Activated CD8-positive, alpha-beta T cell treated with anti-CD3 and anti-CD28 coated beads for 36 hours (primary cell): ENCODE measurements at places on chromosomes 3 and 15. TPM values are rescaled to one million over a fixed set of nuclear protein-coding genes. Genes with fewer than 3 reads are reported as not detected.

DNA sequence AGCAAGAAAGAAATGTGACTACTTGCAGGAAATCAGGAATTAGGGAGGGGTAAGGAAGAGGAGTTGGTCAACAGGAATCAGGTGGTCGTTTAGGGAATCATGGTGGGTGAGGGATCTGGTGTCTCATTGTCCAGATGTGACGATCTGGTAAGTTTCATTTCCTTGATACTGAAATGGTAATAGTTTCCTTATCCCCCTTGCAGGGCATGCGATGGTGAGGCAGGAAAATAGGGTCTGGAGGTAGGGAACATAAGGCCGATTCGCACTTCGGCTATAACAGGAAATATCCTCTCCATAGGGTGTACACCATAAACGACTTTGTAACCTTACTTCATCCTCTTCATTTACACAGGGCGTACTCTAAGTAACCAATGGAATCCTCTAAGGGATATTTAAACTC lies 574 bp upstream of the LRRC34 start:
- H3K4me3 ChIP-seq, result peak overlapping the region; percentile 81
- peaks cover 24% of the 10 kb centered on the region for H3K4me1 ChIP-seq
- no peak for DNase-seq
- peak overlapping the region; percentile 92 for H3K27ac ChIP-seq
- H3K27me3 ChIP-seq, result peaks cover 3% of the 10 kb centered on the region
- peaks cover 6% of the 10 kb centered on the region for H3K36me3 ChIP-seq

MKRN3 gene
- 1.6 TPM for total RNA-seq

GRCh38 chr15:27201425-27201824 lies 230.4 kb downstream of the GABRG3 start:
- H3K4me1 ChIP-seq, result no peaks in the 10 kb centered on the region
- no peak overlapping the region for H3K27ac ChIP-seq
- DNase-seq, result no peak
- no peaks in the 10 kb centered on the region for H3K36me3 ChIP-seq
- H3K27me3 ChIP-seq, result no peaks in the 10 kb centered on the region

- H3K36me3 ChIP-seq, result peaks cover 3% of the 10 kb centered on the region
- H3K27me3 ChIP-seq, result no peaks in the 10 kb centered on the region
- H3K4me1 ChIP-seq, result peaks cover 45% of the 10 kb centered on the region
- DNase-seq, result peak; percentile 87
- peak overlapping the region; percentile 93 for H3K27ac ChIP-seq
Measured at GRCh38 chr15:52261498-52262242, 33.9 kb downstream of the MYO5C start.

TMEM207 gene
- total RNA-seq, result not detected

ZMAT3 gene
- total RNA-seq, result 15.9 TPM

PPP1R14D gene
- total RNA-seq, result not detected

GRCh38 chr3:8773941-8774542 lies 4.6 kb upstream of the OXTR start:
- no peak for DNase-seq
- peaks cover 6% of the 10 kb centered on the region for H3K4me1 ChIP-seq
- no peaks in the 10 kb centered on the region for H3K36me3 ChIP-seq
- no peak overlapping the region for H3K27ac ChIP-seq
- peaks cover 38% of the 10 kb centered on the region for H3K27me3 ChIP-seq
- no peak overlapping the region for H3K4me3 ChIP-seq

GRCh38 chr3:17089314-17089700 lies 204.6 kb downstream of the PLCL2 start:
- no peak for DNase-seq
- peaks cover 31% of the 10 kb centered on the region for H3K4me1 ChIP-seq
- H3K36me3 ChIP-seq, result peaks cover 41% of the 10 kb centered on the region

GRCh38 chr3:144167634-144168033 lies 196.0 kb downstream of the DIPK2A start:
- H3K27me3 ChIP-seq, result peaks cover 10% of the 10 kb centered on the region
- H3K4me1 ChIP-seq, result no peaks in the 10 kb centered on the region
- no peaks in the 10 kb centered on the region for H3K36me3 ChIP-seq
- DNase-seq, result no peak

GRCh38 chr3:73597476-73597875 lies 27.3 kb downstream of the PDZRN3 start:
- no peaks in the 10 kb centered on the region for H3K4me1 ChIP-seq
- H3K36me3 ChIP-seq, result no peaks in the 10 kb centered on the region
- no peak overlapping the region for H3K4me3 ChIP-seq
- DNase-seq, result no peak

GAP43 gene
- total RNA-seq, result not detected

DNA sequence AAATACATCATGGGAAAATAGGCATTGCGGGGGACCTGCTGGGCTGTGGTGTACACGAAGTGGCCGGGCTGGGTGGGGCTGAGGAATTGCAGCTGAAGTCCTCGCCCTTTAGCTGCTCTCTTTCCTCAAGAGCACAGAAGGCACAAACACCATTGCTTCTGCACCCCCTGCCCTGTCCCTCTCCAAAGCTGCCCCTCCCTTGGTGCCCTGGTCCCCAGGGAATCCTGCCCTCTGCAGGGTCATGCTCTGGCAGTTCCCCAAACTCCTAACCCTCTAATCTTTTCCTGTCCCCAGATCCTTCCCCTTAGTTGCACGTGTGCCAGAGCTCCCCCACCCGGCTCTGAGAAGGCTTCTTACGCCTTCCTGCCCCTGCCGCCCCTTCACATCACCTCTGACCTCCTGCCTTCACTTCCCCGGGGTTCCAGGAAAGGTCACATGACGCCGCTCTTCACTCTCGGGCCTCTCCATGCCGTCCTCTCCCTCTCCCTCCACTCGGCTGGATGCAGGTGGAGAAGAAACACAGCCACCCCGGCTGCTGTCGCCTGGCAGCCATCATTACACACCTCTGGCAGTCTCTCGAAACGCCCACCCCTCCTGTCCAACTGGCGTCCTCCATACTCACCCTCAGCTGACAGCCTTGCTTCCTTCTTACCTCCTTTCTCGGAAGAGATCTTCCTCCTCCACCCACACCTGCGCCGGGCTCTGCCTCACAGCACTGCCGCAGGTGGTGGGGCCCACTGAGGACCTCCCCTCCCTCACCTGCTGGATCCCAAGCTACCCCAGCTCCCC lies 6.9 kb upstream of the PCSK6 start:
- DNase-seq, result no peak
- H3K27me3 ChIP-seq, result peaks cover 39% of the 10 kb centered on the region
- H3K4me3 ChIP-seq, result no peak overlapping the region
- no peak overlapping the region for H3K27ac ChIP-seq
- H3K4me1 ChIP-seq, result peaks cover 24% of the 10 kb centered on the region

DNA sequence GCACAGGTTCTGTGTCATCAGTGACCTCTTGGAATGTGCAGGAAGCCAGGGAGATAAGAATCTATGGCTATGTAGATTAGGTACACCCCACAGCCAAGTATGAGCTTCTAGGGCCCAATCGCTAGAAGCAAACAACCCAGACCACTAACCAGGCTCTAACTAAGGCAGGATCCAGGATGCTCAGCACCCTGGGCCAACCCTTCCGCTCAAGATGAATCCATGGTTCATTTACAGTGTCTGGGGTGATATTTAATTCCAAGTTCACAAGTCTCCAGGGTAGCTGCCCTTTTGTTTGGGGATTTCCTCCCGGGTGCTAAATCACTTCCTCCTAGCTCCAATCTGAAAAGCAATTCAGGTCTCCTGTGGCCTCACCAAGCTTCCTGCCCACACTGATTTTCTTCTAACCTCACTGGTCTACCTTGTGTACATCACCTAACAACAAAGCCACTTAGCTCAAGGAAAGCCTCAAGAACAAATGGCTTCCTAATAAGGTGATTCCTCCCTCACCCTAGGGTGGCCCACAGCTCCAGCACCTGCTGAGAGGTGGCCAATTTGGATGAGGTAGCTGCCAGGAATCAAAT lies 2.4 kb downstream of the EHD4 start:
- peak overlapping the region; percentile 85 for H3K27ac ChIP-seq
- peaks cover 58% of the 10 kb centered on the region for H3K4me1 ChIP-seq
- H3K27me3 ChIP-seq, result peaks cover 8% of the 10 kb centered on the region
- peak; percentile 69 for DNase-seq

- H3K36me3 ChIP-seq, result no peaks in the 10 kb centered on the region
- peaks cover 5% of the 10 kb centered on the region for H3K4me1 ChIP-seq
- H3K27ac ChIP-seq, result no peak overlapping the region
- no peaks in the 10 kb centered on the region for H3K27me3 ChIP-seq
- no peak overlapping the region for H3K4me3 ChIP-seq
- DNase-seq, result no peak
Measured at GRCh38 chr3:187889601-187890404, 144.5 kb upstream of the BCL6 start.

CDC25A gene
- 34.1 TPM for total RNA-seq

- no peaks in the 10 kb centered on the region for H3K27me3 ChIP-seq
- DNase-seq, result peak; percentile 58
- H3K27ac ChIP-seq, result no peak overlapping the region
- H3K36me3 ChIP-seq, result no peaks in the 10 kb centered on the region
- no peaks in the 10 kb centered on the region for H3K4me1 ChIP-seq
Measured at GRCh38 chr15:22895465-22896190, 57.2 kb downstream of the NIPA2 start.

MYL3 gene
- total RNA-seq, result not detected

OR5K2 gene
- total RNA-seq, result not detected

GRCh38 chr15:29517829-29518228 lies 248.2 kb upstream of the NSMCE3 start:
- peaks cover 5% of the 10 kb centered on the region for H3K27me3 ChIP-seq
- no peak overlapping the region for H3K27ac ChIP-seq
- H3K4me3 ChIP-seq, result no peak overlapping the region
- DNase-seq, result no peak
- no peaks in the 10 kb centered on the region for H3K36me3 ChIP-seq

DNA sequence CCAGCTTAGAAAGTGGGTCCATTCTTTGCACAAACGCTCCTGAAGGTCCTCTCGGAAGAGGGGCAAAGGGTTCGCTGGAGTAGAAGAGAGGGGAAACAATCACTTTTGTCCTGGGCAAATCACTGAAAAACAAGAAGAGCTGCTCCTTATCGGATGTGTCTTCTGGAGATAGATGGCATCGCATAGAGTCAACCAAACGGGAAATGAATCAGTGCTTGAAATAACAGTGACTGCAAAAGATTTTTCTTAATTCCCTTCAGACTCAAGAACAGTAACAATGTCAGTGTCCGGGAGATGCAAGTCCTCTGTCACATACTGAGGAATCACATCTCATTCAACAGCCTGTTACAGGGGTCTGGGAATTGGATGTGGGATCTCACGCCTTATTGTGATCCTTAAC lies 78.8 kb upstream of the PCSK6 start:
- H3K4me1 ChIP-seq, result no peaks in the 10 kb centered on the region
- H3K27ac ChIP-seq, result no peak overlapping the region
- no peak for DNase-seq
- no peaks in the 10 kb centered on the region for H3K36me3 ChIP-seq
- H3K27me3 ChIP-seq, result peaks cover 14% of the 10 kb centered on the region
- no peak overlapping the region for H3K4me3 ChIP-seq

UQCC5 gene
- total RNA-seq, result 20.5 TPM

- no peak overlapping the region for H3K4me3 ChIP-seq
- no peaks in the 10 kb centered on the region for H3K36me3 ChIP-seq
- DNase-seq, result no peak
- H3K4me1 ChIP-seq, result no peaks in the 10 kb centered on the region
- H3K27ac ChIP-seq, result no peak overlapping the region
Measured at GRCh38 chr3:69715204-69715603, 24.1 kb upstream of the MITF start.

PPP1R2 gene
- total RNA-seq, result 89.0 TPM

GRCh38 chr15:28892789-28893610 lies 7.2 kb downstream of the APBA2 start:
- DNase-seq, result no peak
- no peaks in the 10 kb centered on the region for H3K27me3 ChIP-seq
- H3K4me3 ChIP-seq, result no peak overlapping the region
- H3K36me3 ChIP-seq, result peaks cover 3% of the 10 kb centered on the region
- H3K4me1 ChIP-seq, result peaks cover 78% of the 10 kb centered on the region

- H3K4me3 ChIP-seq, result no peak overlapping the region
- no peaks in the 10 kb centered on the region for H3K36me3 ChIP-seq
- no peaks in the 10 kb centered on the region for H3K27me3 ChIP-seq
- H3K4me1 ChIP-seq, result no peaks in the 10 kb centered on the region
- no peak for DNase-seq
- H3K27ac ChIP-seq, result no peak overlapping the region
Measured at GRCh38 chr3:144822671-144823070, 851.0 kb downstream of the DIPK2A start.

GOLGA6L9 gene
- 3.9 TPM for total RNA-seq

- H3K36me3 ChIP-seq, result peaks cover 2% of the 10 kb centered on the region
- H3K4me1 ChIP-seq, result no peaks in the 10 kb centered on the region
- no peaks in the 10 kb centered on the region for H3K27me3 ChIP-seq
- peak; percentile 2 for DNase-seq
- H3K27ac ChIP-seq, result no peak overlapping the region
Measured at GRCh38 chr15:20340331-20340811, 201.2 kb downstream of the GOLGA6L6 start.

CIDEC gene
- not detected for total RNA-seq

GRCh38 chr15:63877713-63878271 lies 44.0 kb upstream of the HERC1 start:
- H3K4me3 ChIP-seq, result no peak overlapping the region
- H3K4me1 ChIP-seq, result peaks cover 4% of the 10 kb centered on the region
- no peak for DNase-seq
- no peak overlapping the region for H3K27ac ChIP-seq
- H3K36me3 ChIP-seq, result no peaks in the 10 kb centered on the region

AMOTL2 gene
- not detected for total RNA-seq

FOXB1 gene
- total RNA-seq, result 0.13 TPM

GALK2 gene
- 27.5 TPM for total RNA-seq

SGO1 gene
- total RNA-seq, result 26.5 TPM

- no peak for DNase-seq
- H3K36me3 ChIP-seq, result no peaks in the 10 kb centered on the region
- peaks cover 11% of the 10 kb centered on the region for H3K27me3 ChIP-seq
- no peak overlapping the region for H3K4me3 ChIP-seq
Measured at GRCh38 chr15:35071106-35071505, 14.0 kb downstream of the NANOGP8 start.

GRCh38 chr15:70271422-70272088 lies 173.8 kb upstream of the TLE3 start:
- H3K36me3 ChIP-seq, result no peaks in the 10 kb centered on the region
- H3K4me3 ChIP-seq, result no peak overlapping the region
- no peak for DNase-seq
- H3K27ac ChIP-seq, result no peak overlapping the region
- peaks cover 26% of the 10 kb centered on the region for H3K4me1 ChIP-seq

GRCh38 chr3:133464573-133464972 lies 64.7 kb downstream of the BFSP2 start:
- DNase-seq, result peak; percentile 34
- no peaks in the 10 kb centered on the region for H3K27me3 ChIP-seq
- no peaks in the 10 kb centered on the region for H3K36me3 ChIP-seq
- peaks cover 47% of the 10 kb centered on the region for H3K4me1 ChIP-seq
- no peak overlapping the region for H3K4me3 ChIP-seq
- no peak overlapping the region for H3K27ac ChIP-seq

DNA sequence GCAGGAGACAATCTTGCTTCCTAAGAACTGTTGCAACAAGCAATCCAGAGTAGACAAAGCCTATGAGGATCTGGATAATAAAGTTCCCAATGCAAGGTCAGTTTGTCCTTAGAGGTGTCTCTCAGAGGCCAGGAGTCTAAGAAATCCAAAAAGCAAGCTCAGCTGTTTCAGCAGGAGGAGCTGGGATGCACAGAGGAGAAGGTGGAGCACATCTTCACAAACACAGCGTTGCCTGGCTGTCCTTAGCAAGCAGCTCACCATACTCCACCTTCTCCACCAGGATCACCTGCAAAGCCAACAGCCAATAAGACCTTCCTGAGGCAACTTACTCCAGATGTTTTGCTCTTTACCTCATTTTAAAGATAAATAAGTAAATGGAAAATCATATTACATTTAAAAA lies 365 bp downstream of the ZBED2 start:
- peak overlapping the region; percentile 97 for H3K27ac ChIP-seq
- H3K36me3 ChIP-seq, result peaks cover 77% of the 10 kb centered on the region
- no peak for DNase-seq
- H3K4me1 ChIP-seq, result peaks cover 61% of the 10 kb centered on the region

APBA2 gene
- total RNA-seq, result 32.0 TPM

FBXL22 gene
- total RNA-seq, result 0.34 TPM
